Suprapubic skin (tissue), 4 donors: ENCODE measurements at places on chromosomes 3 and 15. TPM values are rescaled to one million over a fixed set of nuclear protein-coding genes. Genes with fewer than 3 reads are reported as not detected.

DNA sequence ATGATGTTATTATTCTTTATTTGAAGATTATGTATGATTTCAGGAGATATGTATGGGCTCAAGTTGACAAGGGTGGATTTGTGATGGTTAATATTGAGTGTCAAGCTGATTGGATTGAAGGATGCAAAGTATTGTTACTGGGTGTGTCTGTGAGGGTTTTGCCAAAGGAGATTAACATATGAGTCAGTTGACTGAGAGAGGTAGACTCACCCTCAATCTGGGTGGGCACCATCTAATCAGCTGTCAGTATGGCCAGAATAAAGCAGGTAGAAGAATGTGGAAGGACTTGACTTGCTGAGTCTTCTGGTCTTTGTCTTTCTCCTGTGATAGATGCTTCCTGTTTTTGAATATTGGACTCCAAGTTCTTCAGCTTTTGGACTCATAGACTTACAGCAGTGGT is 973.7 kb downstream of the MCTP2 start:
- no peak for DNase-seq

DNA sequence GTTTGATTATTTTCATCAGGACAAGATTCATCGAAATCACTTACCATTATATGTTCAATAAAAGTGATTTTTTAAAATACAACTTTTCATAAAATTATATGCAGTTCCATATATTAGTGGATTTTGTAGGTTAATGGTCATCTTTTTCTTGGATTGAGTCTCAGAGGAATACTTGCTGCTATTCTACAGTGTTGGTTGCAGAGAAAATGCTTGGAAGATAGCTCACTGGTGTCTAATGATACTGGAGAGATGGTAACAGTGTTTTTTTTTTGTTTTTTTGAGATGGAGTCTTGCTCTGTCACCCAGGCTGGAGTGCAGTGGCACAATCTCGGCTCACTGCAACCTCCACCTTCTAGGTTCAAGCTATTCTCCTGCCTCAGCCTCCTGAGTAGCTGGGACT is 143.3 kb downstream of the TCF12 start:
- no peak for DNase-seq

GRCh38 chr3:11570251-11570650 is 73.5 kb downstream of the VGLL4 start:
- peak; percentile 82 for DNase-seq

CHCHD6 gene
- 14.9 TPM for total RNA-seq

GRCh38 chr3:112685420-112685819 is 44.5 kb upstream of the CCDC80 start:
- DNase-seq: no peak

GRCh38 chr15:80076321-80077318 is 17.1 kb downstream of the ZFAND6 start:
- DNase-seq: no peak

NAA80 gene
- total RNA-seq: 20.0 TPM

DNA sequence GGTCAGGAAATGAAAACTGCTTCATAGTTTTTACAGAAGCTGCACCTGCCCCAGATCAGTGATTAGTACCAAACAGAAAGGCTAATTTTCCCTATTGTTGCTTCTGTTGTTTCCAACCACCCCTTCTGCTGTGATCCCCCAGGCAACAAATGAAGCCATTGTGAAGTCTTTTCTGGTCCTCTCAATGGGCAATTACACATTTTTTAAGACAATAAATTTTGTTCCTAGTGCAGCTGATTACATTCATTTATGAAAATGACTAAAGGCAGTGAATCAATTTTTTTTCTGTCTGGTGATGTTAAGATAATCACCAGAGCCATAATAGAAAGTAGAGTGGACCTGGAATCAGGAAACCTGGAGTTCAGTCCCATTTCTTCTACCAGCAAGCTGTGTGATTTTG is 32.7 kb downstream of the GLDN start:
- no peak for DNase-seq

GRCh38 chr3:24838533-24838932 is 343.9 kb upstream of the THRB start:
- DNase-seq: no peak

ARHGAP31 gene
- 15.8 TPM for total RNA-seq

DNA sequence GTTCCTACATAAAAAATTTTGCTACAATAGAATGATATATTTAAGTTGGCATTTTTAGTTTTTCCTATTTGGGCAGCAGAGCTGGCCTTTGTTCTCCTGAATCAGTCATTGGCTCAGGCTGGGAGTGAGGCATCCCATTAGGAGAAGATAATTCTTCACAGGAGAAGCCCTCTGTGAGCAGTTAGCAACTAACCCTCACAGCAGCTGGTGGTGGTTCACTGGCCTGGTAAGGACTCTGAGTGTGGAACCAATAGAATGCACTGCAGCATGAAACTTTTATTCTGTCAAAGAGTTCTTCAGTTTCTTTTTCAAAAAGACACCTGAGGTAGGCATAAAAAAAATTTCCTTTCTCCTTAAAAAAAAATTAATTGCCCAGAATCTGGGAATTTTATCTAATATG is 562.6 kb downstream of the ZNF385D start:
- DNase-seq: no peak

IL17RD gene
- total RNA-seq: 4.4 TPM

GRCh38 chr3:23985747-23986544 is 40.9 kb downstream of the NR1D2 start:
- no peak for DNase-seq

- no peak for DNase-seq
Observed at GRCh38 chr3:185549651-185550111, 2.7 kb downstream of the LIPH start.

PLA2G4E gene
- 64.0 TPM for total RNA-seq

- no peak for DNase-seq
Observed at GRCh38 chr15:91854639-91854990, 1.1 kb downstream of the SLCO3A1 start.

DNA sequence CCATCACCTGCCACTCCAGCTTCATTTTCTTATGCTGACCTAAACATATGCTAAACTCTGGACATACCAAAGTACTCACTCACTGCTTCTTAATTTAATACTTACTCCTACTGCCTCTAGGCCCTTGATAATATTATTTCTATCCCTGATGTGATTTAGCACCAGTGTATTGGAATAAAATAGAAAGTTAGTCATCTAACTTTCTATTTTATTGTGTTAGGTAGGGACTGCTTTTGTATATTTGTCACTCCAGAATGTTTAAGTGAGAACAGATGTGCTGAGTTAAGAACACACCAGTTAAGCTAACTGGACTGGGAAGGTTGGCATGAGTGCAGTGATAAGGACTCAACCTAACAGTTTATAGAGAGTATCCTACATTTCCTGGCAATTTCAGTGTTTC is 6.5 kb upstream of the CLDN16 start:
- no peak for DNase-seq

DNA sequence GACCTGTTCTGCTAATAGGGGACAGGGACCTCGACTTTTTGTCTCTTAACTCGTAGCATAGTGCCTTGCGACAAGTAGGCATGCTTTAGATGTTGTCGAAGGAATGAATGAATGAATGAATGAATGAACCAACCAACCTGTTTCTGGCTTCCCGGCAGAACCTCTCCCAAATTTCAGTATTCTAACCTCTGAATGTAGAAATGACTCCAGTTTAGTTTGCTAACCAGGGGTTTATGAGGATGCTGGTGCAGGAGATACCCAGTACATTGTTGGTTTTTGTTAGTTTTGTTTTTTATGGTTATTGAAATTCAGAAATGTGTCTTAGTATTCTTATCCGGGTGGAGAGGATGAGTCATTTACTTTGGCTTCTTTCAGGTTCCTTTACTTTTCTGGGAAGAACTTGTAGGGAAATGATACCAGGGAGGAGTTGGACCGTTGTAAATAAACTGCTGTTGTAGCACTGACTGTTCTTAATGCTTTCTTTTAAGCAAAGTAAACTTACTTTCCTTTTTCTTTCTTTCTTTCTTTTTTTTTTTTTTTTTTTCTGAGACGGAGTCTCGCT is 29.6 kb upstream of the EHHADH start:
- no peak for DNase-seq

DNA sequence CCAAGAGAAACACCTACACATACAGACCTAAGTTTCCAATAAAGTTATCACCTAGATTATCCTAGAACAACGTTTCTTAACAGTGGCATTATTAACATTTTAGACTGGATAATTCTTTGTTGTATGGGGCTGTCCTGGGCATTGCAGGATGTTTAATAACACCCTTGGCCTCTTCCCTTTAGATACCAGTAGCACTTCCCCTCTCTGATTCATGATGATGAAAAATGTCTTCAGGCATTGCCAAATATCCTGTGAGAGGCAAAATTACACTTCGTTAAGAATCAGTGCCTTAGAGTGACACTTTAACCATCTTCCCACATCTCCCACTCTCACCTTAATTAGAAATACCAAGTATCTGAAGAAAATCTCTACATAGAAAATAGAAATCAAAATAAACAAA is 352.6 kb downstream of the CGGBP1 start:
- no peak for DNase-seq

DNA sequence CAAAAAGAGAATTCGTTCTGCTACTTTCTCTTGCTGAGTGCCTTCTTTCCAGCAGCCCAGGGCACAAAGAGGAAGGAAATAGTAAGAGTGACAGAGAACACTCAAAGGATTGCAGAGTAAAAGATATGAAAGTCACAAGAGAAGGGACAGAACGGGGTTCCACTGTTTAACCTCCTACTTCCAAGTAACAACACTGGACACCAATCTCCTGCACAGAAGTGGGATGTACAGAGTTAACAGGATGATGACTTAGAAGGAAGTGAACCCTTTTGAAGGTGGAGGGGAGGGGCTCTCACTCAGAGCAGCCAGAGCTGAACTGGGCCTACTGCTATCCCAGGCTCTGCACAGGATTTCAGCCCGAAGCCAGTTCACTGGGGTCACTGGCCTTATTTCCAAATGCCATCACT is 130.1 kb upstream of the PRICKLE2 start:
- no peak for DNase-seq

GALNT15 gene
- total RNA-seq: 26.5 TPM

ZNF662 gene
- total RNA-seq: 12.8 TPM

DNA sequence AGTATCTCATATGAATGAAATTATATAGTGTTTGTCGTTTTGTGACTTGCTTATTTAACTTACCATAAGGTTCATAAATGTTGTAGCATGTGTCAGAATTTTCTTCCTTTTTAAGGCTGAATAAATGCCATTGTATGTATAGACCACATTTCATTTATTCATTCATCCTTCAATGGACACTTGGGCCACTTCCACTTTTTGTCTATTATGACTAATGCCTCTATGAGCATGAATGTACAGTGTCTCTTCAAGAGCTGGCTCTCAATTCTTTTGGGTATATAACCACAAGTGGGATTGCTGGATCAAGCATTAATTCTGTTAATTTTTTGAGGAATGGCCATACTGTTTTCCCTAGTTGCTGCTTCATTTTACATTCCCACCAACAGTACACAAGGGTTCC is 156.1 kb downstream of the VPS8 start:
- no peak for DNase-seq

DNA sequence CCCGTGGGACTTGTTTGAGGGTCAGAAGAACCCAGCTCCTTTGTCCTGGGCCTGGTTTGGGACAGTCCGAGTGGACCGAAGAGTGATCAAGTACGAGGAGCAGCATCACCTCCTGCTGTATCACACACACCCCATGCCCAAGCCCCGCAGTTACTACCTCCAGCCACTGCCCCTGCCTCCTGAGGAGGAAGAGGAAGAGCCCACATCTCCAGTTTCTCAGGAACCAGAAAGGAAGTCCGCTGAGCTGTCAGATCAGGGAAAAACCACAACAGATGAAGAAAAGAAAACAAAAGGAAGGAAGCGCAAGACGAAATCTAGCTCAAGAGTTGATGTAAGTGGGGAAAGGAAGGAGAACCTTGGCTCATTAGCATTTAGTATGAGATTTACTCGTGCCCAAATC is 3.3 kb upstream of the P2RY12 start:
- no peak for DNase-seq

OXTR gene
- total RNA-seq: not detected

GOLGA6B gene
- not detected for total RNA-seq

DNA sequence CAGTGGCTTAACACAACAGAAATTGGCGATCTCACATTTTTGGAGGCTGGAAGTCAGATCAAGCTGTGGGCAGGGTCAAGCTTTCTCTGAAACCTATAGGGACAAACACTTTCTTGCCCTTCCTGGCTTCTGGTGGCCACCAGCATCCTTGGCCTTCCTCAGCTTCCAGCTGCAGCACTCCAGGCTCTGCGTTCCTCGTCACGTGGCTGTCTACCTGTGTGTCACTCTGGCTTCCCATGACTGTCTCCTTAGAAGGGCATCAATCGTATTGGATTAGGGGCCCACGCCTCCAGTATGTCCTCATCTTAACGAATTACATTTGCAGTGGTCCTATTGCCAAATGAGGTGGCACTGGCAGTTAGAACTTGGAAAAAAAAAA is 25.8 kb downstream of the DNASE1L3 start:
- DNase-seq: no peak

DNA sequence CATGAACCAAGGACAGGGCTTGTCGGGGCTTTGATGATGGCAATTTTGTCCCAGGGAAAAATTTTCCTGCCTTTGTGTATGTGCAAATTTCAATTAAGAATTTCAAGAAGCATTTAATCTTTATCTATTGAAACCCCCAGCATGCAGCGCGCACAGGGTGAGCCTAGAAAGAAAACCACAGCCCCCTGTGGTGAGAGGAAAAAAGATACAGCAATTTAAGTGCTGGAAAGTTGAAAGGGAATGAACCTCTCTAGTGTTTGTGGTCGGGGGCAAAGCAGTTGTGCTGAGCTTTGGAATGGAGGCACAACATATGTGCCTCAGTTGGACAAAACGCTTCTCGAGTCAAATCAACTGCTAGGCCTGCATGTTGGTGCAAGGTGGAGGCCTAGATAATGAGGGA is 111.8 kb upstream of the C15orf61 start:
- no peak for DNase-seq

- DNase-seq: no peak
Observed at GRCh38 chr3:16896820-16897219, 12.1 kb downstream of the PLCL2 start.

DNA sequence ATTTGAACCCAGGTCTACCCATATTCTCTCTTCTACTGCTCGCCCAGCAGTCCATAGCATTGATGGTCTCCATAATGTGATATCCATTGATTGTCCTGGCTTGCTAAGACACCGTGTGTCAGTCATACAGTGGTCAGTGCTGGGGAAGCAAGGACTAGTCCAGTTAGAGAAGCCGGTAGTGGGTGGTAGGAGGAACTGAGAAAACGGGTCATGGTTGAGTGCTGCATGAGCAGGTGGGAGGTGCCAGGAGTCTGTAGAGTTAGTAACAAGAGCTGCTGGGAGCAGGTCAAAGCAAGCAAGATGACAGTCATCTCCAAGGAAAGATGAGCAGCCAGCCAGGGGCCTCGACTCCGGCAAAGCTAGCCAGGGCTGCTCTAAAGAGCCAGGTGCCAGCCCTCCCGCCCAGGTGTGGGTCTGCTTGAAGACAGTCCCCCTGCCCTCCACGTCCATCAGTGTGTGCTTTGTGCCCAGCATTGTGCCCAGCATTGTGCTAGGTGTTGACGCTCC is 29.5 kb upstream of the USP3 start:
- DNase-seq: no peak
